Tibial nerve (tissue), 4 donors: ENCODE measurements at places on chromosomes 1 and 21. TPM values are rescaled to one million over a fixed set of nuclear protein-coding genes. Genes with fewer than 3 reads are reported as not detected.
A peak's percentile ranks its signal among the peaks of the same experiment; 100 is the strongest.

DNA sequence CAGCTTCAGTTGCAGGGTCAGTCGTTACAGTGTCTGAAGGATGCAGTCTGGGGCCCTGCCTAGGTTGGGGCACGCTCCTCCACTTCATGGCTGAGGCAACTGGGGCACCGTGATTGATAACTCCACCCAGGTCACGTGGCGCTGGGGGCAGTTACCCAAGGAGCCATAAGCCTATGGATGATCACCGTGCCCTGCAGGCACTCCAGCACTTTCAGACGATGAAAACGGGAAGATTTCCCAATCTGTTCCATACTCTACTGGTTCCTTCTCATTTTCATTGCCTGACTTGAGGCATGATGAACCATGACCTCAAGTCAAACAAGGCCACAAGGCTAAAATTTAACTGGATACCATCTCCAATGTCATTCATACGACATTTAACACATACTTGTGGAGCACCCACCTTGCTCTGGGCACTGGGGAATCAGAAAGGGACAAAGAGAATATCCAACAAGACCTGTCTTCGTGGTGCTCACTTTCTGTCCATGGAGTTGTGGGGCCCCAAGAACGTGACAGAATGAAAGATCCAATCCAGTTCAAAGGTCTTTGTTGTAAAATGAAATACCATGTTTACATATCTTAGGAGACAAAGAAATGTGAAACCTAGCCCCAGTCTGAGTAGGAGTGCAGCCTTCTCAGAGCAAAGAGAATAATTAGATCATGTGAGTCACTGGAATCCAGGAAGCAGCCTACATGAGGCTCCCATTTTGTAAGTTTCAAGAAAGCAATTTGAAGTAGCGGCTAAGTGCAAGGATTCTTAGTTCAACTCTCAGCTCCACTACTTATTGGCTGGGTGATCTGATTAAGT, 39.4 kb upstream of the SPOCD1 start:
- DNase-seq: no peak

GRCh38 chr1:29426701-29427279, 190.5 kb downstream of the PTPRU start:
- DNase-seq: no peak

Gene LRRC39
- 7.5 TPM for total RNA-seq

DNA sequence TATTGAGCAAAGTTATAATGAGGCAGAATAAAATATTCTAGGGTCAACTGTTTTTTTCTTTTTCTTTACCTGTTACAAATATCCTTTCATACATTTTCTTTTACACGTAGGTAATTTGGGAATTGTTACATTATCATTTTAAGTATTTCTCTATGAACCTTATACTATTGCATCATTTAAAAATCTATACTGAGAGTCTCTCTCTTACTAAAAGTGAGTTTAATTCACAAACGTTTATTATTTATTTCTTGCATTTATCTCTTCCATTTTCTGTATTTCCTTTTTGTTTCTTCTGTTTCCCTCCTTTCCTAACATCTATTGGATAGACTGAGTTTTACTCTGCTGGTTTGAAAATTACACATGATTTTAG, 25.4 kb upstream of the CLCA4 start:
- DNase-seq: no peak

GRCh38 chr21:32130031-32130891, 148.6 kb downstream of the MIS18A start:
- DNase-seq: no peak

- DNase-seq: no peak
Observed at GRCh38 chr1:187443939-187444338, 615.2 kb downstream of the PLA2G4A start.

DNA sequence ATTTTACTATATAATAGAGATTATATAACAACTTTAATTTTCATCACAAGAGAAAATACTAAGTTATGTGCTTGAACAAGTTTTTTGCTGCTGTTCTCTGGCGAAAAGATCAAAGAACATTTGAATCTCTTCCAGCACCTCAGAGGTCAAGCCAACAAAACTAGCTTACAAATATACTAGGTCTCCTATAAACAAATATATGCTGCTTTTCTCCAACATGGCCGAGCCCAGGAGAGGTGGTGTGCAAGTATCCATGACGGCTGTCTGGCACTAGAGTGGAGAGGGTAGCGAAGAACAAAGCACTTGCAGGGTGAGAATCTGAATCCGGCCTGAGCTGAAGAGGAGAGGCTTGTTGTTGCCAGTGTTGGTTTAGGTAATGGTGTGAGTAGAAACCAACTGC, 7.5 kb upstream of the FMO3 start:
- no peak for DNase-seq

DNA sequence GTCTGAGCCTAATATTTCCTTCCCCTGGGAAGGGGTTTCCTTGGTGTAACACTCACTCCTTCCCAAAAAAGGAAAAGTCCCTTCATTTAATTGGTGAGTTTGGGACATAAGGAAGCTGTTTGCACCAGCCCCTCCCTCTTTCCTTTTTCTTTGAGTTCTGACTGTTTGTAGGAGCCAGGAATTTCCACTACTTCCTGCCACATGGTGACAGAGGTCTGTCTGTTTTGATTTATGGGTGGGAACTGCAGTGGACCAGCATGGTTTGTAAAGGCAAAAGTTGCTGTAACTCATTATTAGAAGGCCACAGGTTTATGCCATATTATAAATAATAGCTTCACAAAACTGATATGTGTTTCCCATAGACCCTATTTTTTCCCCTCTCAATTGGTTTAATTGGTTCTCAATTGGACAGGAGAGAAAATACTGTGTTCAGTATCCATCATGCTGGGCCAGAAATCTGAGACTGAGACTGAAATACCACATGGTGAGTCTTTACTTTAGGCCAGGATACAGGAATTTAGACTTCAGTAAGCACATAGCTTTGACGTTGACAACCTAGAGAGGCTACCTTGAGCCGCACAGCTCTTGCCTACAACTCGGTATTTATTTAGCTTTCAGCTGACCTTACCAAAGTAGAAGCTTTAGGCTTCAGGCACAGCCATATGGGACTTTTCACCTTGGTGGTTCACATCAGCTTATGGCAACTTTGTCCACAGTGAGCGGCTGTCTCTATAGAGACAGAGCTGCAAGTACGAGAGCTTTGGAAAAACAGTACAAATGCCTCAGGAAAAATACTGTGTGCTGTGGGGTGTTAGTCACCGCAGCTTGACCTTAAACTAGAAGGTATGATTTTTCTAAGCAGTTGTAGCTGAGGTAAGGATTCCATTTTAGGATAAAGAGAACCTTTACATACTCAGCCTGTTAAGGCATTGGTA, 40.0 kb upstream of the RGS7 start:
- no peak for DNase-seq

DNA sequence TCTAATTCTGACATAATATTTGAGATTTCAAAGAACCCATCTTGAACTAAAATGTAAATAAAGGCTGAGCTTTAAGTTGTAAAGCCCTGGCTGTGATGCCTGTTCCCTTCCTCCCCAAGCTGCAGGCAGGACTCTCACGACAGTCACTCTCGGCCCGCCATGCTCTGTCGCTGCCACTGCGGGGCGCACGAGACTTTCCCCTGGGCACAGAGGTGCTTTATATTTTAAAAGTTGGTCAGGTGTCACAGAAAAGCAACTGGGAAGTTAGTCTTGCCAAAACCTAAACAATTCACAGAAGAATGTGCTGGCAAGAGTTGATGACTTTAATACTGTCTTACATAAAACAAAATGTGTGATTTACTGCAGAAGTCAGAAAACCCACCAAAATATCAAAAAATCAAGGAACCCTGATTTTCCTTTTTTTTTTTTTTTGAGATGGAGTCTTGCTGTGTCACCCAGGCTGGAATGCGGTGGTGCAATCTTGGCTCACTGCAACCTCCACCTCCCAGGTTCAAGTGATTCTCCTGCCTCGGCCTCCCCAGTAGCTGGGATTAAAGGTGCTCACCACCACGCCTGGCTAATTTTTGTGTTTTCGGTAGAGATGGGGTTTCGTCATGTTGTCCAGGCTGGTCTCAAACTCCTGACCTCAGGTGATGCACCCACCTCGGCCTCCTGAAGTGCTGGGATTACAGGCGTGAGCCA, 10.7 kb downstream of the LRRC47 start:
- no peak for DNase-seq

- DNase-seq: no peak
Observed at GRCh38 chr1:196423612-196424011, 184.6 kb downstream of the KCNT2 start.

DNA sequence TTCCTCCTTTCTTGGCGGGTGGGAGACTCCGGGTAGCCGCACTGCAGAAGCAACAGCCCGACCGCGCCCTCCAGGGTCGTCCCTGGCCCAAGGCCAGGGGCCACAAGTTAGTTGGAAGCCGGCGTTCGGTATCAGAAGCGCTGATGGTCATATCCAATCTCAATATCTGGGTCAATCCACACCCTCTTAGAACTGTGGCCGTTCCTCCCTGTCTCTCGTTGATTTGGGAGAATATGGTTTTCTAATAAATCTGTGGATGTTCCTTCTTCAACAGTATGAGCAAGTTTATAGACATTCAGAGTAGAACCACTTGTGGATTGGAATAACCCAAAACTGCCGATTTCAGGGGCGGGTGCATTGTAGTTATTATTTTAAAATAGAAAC, 2.5 kb downstream of the OLIG2 start:
- no peak for DNase-seq

- no peak for DNase-seq
Observed at GRCh38 chr21:31564439-31564838, 95.1 kb upstream of the SOD1 start.

DNA sequence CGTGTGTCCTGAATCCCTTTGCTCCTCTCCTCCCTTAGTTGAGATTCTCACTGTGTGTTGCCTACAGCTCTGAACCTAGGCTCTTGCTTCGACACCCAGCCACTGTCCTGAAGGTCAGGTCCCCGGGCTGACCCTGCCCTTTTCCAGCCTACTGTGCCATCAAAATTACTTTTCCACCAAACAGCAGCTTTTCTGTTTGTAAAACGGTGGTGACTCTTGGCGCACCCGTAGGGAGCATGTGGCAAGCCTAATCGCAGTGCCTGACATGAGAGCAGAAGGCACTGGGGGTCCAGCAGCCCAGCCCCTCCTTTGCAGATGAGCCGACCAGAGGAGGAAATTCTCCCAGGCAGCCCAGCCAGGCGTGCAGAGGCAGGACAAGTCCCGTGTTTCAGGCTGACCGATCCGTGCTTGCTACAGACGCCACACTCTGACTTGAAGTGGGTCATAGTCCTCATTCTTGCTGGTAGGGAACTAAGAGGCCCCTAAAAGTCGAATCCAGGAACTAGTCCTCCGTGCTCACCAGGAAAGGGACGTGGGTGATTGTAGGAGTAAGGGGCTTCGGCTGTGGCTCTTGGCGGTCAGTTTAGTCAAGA, 6.8 kb downstream of the GPR137B start:
- DNase-seq: no peak

GRCh38 chr1:118989878-118990378, 1.8 kb upstream of the TBX15 start:
- DNase-seq: no peak

DNA sequence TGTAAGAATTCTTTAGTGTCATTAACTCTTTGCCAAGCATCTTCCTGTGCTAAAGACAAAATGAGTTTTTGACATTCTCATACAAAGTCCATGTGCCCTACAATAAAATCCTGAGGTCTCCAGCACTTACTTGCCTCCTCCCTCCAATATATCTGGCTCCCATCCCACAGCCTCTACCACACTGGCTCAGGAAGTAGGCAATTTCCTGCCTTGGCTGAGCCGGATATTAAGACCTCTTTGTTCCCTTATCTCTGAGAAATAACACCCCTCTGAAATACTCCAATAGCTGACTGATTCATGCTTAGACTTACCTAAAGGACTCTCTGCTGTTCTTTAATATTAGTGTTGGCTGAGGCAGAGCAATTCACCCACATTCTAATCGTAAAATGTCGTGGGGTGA, 37.6 kb upstream of the GORAB start:
- DNase-seq: no peak

Gene SPOCD1
- total RNA-seq: 0.42 TPM

Gene CLDN19
- 259 TPM for total RNA-seq

- DNase-seq: no peak
Observed at GRCh38 chr1:41341772-41342562, 19.3 kb upstream of the FOXO6 start.

DNA sequence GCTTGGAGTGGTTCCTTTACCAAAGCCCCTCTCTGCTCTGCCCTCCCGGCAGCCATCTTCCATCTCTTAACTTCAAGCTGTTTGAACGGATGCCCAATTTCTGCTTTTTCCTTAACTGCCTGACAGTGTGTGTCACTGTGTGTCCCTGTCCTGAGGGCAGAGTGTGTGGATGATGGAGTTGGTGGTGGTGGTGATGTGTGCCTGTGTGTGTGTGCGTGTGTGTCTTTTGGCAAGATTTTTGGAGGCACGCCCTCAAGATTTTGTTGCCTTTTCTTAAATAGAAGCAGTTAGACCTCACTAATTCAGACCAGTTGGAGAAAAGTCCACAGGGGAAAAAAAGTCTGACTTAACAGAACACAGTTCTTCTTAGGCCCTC, 30.3 kb downstream of the SERTAD4 start:
- no peak for DNase-seq

GRCh38 chr1:210587566-210587965, 258.9 kb downstream of the HHAT start:
- no peak for DNase-seq

Gene PTGFRN
- 10.2 TPM for total RNA-seq

- no peak for DNase-seq
Observed at GRCh38 chr1:205677167-205677566, 3.1 kb downstream of the SLC45A3 start.

DNA sequence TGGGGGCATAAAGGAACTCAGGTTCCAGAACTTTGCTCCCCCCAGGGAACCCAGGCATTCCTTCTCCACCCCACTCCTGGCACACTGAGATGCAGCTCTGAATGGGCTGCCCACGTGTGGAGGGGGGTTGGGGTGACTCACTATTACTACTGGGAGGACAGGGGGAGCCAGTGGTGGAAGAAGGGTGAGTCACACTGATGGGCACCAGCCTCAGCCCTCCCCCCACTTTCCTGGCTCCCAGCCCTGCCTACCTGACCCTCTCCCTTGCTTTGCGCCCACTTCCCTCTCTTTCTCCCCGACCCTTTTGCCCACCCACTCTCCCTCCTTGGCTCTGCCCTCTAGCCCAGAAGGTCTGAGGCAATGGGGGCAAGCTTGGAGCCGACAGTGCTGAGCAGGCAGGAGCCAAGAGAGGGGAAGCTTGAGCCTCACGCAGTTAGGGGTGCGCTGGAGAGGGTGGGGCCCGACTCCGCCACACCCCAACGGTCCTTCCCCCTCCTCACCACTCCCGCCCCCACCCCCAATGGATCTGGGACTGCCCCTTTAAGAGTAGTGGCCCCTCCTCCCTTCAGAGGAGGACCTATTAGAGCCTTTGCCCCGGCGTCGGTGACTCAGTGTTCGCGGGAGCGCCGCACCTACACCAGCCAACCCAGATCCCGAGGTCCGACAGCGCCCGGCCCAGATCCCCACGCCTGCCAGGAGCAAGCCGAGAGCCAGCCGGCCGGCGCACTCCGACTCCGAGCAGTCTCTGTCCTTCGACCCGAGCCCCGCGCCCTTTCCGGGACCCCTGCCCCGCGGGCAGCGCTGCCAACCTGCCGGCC, at the start of gene LMNA:
TSS of gene LMNA (plus strand) at position 611 of the 818 bp plus-strand sequence. CDS start 208 bp downstream, outside the sequence.
- DNase-seq: peak; percentile 92

Gene FCRL2
- not detected for total RNA-seq

GRCh38 chr1:13607002-13607401, 23.4 kb downstream of the PDPN start:
- no peak for DNase-seq

Gene SFN
- total RNA-seq: not detected
